ENCODE measurements at places on chromosomes 6 and 20.

DNA sequence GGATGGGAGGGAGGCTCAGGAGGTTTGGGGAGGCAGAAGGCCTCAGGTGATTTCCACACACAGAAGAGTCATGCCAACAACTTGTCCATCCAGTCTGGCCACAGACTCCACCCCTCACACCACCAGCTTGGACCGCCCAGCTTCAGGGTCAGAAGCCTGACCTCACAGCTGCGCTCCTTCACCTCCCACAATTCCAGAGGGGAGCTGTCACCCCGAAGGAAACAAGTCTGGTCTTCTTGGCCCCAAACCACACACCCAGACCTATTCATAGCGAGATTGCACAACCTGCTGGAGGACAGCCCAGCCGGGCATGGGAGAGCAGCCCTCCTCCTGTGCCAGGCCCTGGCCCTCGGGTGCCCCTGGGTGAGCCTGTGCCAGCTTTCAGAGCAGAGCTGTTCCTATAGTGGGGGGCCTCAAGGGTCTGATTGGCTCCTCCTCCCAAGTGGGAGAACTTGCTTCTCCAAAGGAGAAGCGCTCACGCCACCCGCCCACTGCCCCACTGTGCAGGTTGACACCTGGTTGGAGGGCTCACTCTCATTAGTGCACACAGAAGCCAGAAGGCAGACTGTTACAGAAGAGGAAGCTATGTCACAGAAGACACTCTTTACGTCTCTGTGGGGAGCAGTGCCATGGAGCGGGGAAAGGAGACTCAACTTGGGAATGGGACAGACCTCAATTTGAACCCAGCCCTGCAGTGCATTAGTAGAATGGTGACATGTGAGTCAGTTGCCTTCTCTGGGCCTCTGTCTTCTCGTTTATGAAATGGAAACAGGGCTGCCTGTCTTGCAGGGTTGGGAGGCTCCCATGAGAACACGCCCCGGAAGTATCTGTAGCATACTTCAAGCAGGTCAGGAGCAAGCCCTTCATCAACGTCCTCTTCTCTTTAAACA is 128.8 kb downstream of the FOXO3 start:
- H3K4me1 ChIP-seq = peaks cover 49% of the 10 kb centered on the region
- H3K36me3 ChIP-seq = peaks cover 20% of the 10 kb centered on the region
- no peaks in the 10 kb centered on the region for H3K27me3 ChIP-seq
- peak overlapping the region; percentile 84 for H3K27ac ChIP-seq
- no peak overlapping the region for H3K4me3 ChIP-seq

GRCh38 chr6:112710710-112711109 is 363.6 kb downstream of the RFPL4B start:
- H3K27ac ChIP-seq = no peak overlapping the region
- H3K4me3 ChIP-seq = no peak overlapping the region
- no peak for DNase-seq
- no peaks in the 10 kb centered on the region for H3K27me3 ChIP-seq
- no peaks in the 10 kb centered on the region for H3K36me3 ChIP-seq

DNA sequence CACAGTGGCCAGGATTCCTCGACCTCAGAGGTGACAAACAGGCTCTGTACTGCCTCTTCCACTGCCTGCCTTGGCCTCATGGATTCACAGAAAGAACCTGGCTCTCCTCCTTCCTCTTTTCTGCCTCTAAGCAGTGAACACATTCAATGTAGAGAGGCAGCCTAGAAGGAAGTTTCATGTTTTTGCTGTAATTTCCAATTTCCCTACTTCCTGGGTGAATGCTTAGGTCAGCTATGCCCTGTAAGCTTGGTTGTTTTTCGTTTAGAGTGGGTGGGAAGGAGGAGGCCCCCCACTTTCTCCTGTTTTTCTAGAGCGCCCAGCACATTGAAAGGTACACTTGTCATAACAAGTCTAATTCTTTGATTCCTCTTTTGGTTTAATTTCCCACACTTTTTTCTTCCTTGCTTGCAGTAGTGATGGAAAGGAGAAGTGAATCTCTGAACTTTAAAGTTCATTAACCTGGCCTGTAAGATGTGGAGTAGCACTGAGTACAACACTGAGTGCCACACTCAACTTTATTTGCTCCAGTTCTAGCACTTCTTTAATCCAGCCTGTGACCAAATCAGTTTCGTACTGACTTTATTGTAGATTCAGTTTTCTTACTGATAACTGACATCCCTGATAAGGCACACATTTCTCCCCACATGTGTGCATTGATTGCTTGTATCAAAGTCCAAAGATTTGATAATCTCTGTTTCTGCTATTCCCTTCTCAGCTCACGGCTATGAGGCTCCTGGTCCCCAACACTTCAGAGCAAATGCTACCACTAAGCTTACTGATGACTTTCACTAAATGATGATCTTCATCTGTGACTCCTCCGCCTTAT is 100.0 kb upstream of the MAN1A1 start:
- H3K27me3 ChIP-seq = no peaks in the 10 kb centered on the region
- no peak overlapping the region for H3K27ac ChIP-seq
- H3K4me1 ChIP-seq = peaks cover 10% of the 10 kb centered on the region
- no peaks in the 10 kb centered on the region for H3K36me3 ChIP-seq

- no peak for DNase-seq
- no peak overlapping the region for H3K27ac ChIP-seq
- no peak overlapping the region for H3K4me3 ChIP-seq
- no peaks in the 10 kb centered on the region for H3K27me3 ChIP-seq
- peaks cover 7% of the 10 kb centered on the region for H3K4me1 ChIP-seq
Measured at GRCh38 chr20:51586005-51586440, 43.5 kb upstream of the NFATC2 start.

All from RWPE2 (cell line).